ENCODE measurements at places on chromosomes 13 and 19. TPM values are rescaled to one million over a fixed set of nuclear protein-coding genes. Genes with fewer than 3 reads are reported as not detected.
A peak's percentile ranks its signal among the peaks of the same experiment; 100 is the strongest.

The TMEM150B gene
- total RNA-seq, result not detected

The ATP1A3 gene
- total RNA-seq, result 0.52 TPM

The COX6B2 gene
- total RNA-seq, result not detected

The USHBP1 gene
- total RNA-seq, result not detected

The TM9SF2 gene
- 112 TPM for total RNA-seq

The TPTE2 gene
- total RNA-seq, result not detected

The GNG14 gene
- not detected for total RNA-seq

The IGFL3 gene
- total RNA-seq, result not detected

The CEACAM7 gene
- not detected for total RNA-seq

DNA sequence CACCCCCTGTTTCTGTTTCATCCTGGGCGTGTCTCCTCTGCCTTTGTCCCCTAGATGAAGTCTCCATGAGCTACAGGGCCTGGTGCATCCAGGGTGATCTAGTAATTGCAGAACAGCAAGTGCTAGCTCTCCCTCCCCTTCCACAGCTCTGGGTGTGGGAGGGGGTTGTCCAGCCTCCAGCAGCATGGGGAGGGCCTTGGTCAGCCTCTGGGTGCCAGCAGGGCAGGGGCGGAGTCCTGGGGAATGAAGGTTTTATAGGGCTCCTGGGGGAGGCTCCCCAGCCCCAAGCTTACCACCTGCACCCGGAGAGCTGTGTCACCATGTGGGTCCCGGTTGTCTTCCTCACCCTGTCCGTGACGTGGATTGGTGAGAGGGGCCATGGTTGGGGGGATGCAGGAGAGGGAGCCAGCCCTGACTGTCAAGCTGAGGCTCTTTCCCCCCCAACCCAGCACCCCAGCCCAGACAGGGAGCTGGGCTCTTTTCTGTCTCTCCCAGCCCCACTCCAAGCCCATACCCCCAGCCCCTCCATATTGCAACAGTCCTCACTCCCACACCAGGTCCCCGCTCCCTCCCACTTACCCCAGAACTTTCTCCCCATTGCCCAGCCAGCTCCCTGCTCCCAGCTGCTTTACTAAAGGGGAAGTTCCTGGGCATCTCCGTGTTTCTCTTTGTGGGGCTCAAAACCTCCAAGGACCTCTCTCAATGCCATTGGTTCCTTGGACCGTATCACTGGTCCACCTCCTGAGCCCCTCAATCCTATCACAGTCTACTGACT is at the start of gene KLK3:
Gene KLK3, plus strand, starts transcription at position 280 of the 775 bp plus-strand sequence. Its CDS starts 41 bp downstream, at position 321.
- no peak for DNase-seq

DNA sequence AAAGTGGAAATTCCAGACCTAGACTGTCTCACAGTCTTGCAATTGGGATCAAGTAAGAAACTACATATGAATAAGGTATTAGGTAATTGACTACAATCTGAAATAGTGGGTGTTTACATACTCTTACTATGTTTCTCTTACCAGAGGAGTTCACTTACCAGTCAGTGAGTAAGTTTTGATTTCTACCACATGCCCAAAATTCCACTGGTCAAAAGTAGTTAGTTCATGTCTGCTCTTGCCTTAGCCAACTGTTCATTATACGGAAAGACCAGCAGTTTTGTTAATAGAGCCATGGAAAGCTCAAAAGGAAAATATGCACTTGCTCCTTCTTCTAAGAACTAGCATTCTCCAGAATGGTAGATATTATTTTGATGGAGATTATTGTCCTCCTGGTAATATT is 490.8 kb downstream of the RFC3 start:
- DNase-seq, result no peak

GRCh38 chr13:111202745-111203144 is 87.6 kb downstream of the ARHGEF7 start:
- DNase-seq, result peak; percentile 5

DNA sequence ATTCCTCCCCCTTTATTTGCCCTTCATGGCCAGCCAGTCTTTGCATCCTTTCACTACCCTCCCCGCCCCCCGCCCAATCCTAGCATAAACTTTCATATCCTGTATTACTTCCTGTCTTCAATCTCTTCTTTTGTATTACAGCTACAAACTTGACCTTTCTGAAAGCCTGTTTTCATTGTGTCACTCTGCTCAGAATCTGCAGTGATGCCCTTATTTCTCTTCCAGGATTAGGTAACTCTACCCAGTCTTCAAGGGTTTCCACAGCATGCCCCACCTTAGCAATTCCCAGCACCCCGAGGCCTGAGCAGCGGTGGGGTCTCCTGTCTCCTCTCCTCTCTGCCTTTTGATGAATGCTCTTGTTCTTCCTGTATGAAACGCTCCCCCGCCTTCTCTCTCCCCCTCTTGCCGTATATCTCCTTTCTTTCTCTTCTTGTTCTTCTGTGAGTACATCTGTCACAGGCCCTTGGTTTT is 145.6 kb downstream of the SHISA2 start:
- no peak for DNase-seq

GRCh38 chr13:107450931-107451330 is 764.4 kb downstream of the LIG4 start:
- peak; percentile 94 for DNase-seq

DNA sequence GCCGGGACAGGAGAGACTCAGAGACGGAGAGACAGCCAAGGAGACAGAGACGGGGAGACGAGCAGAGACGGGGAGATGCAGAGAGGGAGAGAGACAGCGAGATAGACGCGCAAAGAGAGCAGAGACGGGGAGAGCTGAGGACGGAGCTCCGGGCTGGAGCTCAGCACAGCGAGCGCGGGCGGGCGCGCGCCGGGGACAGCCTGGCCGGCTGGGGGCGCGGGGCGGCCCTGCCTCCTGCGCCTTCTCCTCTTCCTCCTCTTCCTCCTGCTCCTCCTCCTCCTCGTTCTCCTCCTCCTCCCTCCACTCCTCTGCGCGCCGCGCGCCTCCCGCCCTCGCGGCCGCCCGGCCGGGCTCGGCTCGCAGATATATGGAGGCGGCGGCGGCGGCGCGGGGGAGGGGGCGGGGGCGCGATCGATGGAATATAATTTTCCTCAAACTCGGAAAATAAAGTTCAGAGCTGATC is at the start of gene ERFL:
Gene ERFL, minus strand, starts transcription at position 229 of the 463 bp plus-strand sequence. CDS start 15,530 bp downstream, outside the sequence.
- no peak for DNase-seq

DNA sequence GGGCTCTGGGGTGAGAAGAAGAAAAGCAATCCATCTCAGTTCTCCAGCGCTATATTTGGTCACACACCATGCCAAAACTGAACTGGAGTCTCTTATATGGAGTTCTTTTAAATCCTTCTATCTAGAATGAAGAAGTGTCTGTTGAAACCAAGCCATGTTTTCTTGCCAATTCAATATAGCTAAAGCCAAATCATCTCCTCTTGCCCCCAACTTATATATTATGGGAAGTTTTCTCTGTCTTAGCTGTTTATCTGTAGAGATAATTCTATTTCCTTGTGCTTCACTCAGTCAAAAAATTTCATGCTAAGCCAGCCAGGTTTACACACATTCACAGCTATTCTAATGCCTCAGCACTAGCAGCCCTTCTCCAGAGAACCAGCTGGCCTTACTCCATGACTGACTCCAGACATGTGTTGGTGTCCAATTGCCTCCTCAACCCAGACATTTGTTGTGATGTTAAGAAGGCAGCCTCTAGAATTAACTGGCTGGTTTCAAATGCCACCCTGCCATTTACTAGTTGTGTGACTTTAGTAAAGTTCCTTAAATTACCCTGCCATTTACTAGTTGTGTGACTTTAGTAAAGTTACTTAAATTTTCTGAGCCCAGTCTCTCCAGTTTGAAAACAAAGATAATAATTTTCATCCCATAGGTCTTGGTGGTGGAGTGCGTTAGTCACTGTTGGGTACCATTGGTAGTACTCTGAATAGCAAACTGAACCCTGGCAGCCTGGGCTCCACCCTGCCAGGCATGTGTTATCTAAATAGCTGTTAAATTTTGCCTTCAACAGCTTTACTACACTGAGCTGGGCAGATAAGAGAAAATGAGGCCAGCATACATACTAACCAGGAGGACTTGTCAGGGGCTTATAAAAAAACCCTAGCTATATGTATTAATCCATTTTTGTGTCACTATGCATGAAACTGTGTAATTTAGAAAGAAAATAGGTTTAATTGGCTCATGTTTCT is 525.1 kb downstream of the LMO7 start:
- no peak for DNase-seq

DNA sequence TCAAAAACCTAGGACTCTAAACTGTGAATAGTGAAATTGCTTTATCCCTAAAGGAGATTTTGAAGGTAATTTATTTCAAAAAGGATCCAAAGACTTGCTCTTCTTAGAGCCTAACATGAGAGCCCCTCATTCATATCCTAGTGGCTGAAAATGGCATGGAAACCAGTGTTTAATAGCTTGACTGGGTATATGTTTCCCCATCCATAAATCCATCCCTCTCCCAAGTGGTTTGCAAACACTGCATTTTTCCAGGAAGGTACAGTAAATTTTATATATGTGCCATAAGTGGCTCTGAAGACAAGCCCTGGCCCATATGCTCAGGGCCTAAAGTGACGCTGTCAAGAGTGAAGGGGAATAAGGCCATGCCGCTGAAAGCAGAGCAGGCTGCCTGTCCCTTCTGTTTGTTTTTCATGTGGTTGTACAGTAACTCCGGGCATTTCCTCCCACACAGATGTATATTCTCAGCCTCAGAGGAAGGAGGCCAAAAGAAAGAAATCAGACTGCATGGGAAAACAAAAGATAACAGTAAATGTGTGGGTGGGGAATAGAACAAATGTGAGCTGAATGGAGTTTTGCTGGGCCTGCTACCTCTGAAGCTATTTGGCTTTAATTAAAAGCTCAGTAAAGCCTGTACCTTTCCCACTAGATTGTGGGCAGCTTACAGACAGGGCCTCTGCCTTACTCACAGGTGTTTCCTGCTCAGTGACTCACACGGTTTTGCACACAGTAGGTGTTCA is 181.9 kb downstream of the PCDH9 start:
- DNase-seq, result no peak

- DNase-seq, result no peak
Measured at GRCh38 chr19:54189145-54189734, at the start of gene MBOAT7. Gene MBOAT7, minus strand, starts transcription at chr19:54189580. Its CDS starts 1,072 bp downstream, at chr19:54188508.

- no peak for DNase-seq
Measured at GRCh38 chr13:110914081-110914330, 863 bp downstream of the ANKRD10 start.

GRCh38 chr13:113433391-113433916 is 19.8 kb downstream of the ADPRHL1 start:
- no peak for DNase-seq

GRCh38 chr19:4870025-4870700 is 2.7 kb upstream of the PLIN3 start:
- peak; percentile 83 for DNase-seq

- DNase-seq, result no peak
Measured at GRCh38 chr19:18507021-18507726, 14.7 kb downstream of the ELL start.

DNA sequence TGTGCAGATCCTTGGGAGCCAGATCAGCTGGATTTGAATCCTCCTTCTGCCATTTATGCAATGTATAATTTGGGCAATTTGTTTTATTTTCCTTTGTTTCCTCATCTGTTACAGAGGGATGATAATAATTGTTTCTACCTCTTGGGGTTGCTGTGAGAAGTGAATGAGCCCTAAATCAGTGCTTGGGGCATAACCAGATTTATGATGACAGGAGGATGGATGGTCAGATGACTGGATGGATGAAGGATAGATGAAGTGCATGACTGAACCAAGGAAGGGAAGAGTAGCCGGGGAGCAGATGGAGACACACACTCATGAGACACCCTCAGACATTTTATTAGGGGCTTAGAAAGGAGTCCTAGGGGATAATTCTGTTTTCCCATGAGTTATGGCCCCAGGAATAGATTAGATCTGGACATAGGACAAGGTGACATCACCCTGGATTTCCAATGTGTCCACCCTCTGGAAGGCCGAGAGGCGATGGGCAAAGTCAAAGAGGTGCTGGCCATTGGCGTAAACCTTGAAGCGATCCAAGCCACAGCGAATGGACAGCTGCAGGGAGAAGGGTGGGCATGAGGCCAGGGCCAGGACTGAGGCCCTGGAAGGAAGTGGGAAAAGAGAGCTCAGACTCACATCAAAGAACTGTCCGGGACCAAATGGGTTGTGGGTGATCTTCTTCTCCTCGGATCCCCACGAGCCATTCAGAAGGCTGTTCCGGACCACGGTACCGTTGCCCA is 11.2 kb downstream of the LGALS4 start:
- no peak for DNase-seq

- DNase-seq, result no peak
Measured at GRCh38 chr19:18046059-18046718, 38.2 kb downstream of the ARRDC2 start.

- no peak for DNase-seq
Measured at GRCh38 chr19:50645107-50645506, 4.1 kb upstream of the C19orf81 start.

- DNase-seq, result no peak
Measured at GRCh38 chr13:54859827-54860226, 1831.2 kb downstream of the OLFM4 start.

GRCh38 chr13:73608157-73608516 is 526.1 kb downstream of the KLF12 start:
- no peak for DNase-seq

DNA sequence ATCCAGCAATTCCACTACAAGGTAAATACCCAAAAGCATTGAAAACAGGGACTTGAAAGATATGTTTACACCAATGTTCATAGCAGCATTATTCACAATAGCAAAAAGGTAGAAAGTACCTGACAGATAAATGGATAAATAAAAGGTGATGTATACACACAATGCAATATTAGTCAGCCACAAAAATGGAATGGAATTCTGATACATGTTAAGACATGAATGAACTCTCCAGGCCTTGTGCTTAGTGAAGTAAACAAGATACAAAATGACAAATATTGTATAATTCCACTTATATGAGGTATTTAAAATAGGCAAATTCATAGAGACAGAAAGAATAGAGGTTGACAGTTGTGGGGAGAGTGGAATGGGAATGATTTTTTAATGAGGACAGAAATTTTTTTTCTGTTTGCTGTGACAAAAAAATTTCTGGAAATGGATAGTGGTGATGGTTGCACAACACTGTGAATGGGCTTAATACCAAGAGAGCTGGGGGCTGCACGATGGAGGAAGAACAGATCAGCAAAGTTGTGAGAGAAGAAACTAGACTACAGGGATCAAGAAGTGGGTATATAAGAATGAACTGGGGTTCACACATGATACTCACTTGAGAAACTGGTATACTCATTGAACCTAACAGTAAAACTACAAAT is 137.2 kb downstream of the MZT1 start:
- DNase-seq, result no peak

DNA sequence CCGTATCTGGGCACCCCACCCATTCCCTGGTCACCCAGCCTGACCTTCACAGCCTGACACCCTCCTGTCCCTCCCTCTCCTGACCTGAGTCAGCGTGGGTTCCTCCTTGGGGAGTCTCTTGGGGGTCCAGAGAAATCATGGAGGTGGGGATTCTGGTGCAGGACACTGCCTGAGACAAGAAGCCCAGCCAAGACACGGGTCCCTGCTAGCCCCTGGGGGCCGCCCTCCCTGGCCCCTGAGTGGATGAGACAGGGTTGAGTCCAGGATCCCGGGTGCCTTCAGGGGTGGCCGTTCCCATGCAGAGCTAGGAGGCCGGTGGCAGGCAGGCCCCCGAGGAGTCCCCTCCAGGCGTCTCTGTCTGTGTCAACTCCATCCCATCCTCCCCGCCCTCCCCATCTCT is 1.6 kb downstream of the MAP2K7 start:
- no peak for DNase-seq
